NCI-H526 (cell line): ENCODE measurements at places on chromosomes 11 and 22.

- peak; percentile 96 for DNase-seq
Observed at GRCh38 chr22:26174280-26174679, 5.0 kb downstream of the SEZ6L start.

DNA sequence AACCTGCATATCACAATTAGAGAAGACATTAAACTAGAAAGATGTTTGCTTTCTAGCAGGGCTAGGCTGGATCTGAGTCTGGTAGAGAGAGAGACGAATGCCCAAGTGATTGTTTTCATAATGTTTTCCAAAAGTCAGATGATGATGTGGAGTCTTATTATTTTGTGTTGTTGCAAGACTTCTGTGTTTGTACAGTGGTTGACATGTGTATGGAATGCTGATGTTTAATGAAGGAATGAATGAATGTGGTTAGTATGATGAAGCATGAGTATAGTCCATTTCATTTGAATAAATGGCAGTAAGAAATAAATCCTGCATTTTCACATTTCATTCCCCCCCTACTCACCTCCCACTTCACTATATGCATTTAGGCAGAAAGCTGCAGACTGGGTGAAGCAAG lies 69.6 kb downstream of the PPP2R1B start:
- no peak for DNase-seq

DNA sequence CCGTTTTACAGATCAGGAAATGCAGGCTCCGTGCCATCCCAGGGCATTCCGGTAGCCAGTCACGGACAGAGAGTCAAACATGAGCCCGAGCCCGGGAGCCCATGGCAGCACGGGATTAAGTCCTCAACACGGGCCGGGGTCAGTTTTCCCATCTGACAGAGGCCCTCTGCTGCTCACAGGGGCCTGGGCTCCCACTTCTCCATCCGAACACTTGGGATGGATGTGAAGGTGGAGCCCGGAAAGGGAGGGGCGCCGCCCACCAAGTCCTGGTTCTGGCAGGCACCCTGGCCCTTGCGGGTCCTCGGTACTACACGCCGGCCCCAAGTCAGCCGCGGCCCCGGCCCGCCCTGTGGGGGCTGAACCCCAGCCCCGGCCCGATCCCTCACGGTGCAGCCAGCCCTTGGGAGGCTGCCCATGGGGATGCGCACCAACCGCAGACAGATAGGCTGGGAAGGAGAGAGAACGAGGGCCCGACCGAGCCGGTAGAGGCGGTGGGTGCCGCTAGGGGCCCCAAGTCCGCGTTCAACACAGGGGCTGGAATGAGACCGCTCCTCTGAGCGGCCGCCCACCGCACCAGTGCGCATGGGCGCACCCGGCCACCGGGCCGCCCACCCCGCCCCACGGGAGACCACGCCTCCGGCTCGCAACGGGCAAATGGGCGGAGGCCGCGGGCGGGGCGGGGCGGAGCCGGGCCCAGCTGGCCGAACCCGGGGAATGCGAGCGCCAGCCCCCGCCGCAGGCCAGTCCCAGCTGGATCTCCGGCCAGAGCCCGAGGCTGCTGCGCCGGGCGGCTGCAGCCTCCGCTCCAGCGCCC lies at the start of gene CAPN5:
TSS of gene CAPN5 (plus strand) at position 743 of the 814 bp plus-strand sequence. CDS start 17,916 bp downstream, outside the sequence.
- DNase-seq, result peak; percentile 97

DNA sequence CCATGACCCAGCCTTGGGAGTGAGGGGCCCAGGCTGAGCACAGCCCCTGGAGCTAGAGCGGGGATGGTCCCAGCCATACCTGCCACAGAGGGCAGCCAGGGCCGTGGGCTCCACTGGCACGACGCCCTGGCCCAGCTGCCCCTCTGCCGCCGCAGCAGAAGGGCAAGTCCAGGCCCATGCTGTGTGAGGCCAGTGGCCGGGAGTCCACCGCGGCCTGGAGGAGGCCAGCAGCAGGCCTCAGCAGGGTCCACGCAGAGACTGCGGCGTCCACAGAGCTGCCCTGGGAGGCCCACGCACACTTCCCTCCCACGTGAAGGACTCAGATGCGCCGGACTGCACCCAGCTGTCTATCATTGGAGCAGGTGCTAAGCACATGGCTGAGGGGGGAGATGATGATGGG lies 23.5 kb downstream of the MOB2 start:
- no peak for DNase-seq

DNA sequence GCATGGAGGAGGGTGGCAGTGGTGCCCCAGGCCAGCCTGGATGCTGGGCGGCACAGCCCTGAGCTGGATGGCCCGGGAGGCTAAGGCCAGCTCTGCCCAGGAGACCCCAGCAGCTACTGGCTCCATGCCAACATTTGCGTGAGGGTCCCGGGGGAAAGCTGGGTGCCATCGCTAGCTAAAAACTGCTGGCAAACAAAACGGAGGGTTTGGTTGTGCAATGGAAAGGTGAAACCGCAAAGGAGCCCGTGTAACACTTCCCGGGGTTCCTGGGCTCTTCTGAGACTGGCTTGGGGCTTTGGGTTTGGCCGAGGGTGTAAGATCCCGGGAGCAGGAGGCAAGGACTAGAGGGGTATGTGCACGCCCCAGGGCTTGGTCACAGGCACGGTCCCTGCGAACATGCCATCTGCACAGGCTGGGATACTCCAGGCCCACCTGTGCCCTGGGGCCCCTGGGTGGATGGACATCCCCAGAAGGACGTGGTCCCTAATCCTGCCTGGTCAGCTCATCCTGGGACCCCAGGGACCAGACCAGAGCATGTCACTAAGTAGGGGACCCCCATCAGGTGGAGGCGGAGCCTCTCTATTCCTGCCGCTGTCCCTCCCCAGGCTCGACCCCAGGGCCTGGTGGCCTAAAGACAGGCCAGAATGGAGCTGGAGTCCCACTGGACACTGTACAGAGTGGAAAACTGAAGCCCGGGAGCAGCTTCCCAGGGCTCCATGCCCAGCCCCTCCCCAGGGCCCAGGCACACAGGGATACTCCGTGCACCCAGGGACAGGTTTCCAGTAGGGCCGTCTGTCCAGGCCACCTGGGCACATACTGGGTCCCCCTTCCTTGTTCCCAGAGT lies 44.6 kb downstream of the IGF2 start:
- DNase-seq, result no peak

- DNase-seq, result no peak
Observed at GRCh38 chr11:12214751-12215150, 104.4 kb downstream of the MICAL2 start.

DNA sequence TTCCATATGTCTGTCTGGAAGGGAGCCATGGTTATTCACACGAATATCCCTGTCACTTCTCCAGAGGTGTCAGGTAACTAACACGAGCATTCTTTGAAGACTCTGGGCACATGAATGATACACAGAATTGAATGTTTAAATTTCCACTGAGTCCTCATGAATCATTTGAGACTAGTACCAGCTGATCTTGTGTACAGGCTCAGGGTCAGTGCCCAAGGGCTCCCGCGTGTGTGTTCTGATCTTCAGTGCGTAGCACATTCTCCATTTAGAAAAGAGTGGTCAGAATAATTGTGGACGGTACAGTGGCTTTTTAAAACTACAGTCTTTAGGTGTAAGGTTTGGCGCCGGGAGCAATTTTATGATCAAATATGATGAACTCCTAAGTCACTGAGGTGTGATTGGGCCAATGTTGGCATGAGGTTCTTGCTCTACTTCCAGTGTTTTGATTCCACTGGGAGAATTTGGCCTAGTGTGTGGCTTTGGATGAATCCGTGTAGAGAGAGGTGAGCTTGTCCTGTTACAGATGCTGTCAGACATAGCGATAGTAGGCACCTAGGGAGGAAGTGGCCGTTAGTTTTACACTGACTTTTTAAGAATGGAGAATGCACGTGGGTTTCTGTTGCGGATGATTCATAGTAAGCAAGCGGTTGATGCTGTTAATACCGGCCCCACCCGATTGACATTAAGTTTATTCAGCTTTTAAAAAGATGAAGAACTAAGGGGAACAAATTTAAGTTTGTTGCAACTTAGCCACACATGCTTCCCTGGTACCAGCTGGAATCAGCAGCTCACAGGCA lies 22.2 kb downstream of the NUP50 start:
- no peak for DNase-seq

DNA sequence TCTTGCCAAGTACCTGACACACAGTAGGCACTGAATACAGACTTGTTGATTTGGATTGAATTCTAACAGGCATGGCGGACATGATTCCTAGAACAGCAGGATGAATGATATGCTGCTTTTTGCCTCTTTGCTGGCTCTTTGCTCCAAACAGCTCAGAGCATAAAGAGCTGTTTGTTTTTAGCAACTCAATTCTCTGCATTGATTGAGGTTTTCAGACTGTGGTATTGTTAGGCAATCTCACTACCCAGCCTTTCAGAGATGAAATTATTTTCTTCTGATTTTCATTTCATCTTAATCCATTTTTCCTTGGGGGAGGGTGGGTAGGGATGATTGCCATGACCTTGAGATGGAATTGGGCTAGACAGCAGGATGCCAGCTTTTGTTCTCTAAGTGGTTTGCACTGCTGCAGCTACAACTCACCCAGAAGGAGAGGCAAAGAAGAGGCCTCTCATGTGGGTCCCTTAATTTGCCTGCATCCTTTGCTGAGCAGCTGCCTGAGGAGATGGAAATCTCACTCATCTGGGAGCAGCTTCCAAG lies 20.5 kb downstream of the COA4 start:
- no peak for DNase-seq

DNA sequence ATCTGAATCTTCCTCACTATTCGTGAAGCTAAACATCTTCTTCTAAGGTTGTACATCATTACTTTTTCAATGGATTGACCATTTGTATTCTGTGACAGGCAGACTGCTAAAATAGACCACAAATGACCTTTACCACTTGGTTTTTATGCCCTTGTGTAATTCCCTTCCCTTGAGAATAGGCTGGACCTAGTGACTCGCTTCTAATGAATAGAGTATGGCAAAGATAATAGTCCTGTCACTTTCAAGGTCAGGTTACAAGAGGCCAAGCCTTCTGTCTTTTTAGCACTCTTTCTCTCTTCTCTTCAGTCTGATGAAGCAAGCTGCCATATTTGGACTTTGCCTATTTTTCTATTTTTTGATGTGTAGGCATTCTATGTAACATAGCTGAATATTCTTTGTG lies 492.9 kb downstream of the SOX6 start:
- DNase-seq, result no peak

DNA sequence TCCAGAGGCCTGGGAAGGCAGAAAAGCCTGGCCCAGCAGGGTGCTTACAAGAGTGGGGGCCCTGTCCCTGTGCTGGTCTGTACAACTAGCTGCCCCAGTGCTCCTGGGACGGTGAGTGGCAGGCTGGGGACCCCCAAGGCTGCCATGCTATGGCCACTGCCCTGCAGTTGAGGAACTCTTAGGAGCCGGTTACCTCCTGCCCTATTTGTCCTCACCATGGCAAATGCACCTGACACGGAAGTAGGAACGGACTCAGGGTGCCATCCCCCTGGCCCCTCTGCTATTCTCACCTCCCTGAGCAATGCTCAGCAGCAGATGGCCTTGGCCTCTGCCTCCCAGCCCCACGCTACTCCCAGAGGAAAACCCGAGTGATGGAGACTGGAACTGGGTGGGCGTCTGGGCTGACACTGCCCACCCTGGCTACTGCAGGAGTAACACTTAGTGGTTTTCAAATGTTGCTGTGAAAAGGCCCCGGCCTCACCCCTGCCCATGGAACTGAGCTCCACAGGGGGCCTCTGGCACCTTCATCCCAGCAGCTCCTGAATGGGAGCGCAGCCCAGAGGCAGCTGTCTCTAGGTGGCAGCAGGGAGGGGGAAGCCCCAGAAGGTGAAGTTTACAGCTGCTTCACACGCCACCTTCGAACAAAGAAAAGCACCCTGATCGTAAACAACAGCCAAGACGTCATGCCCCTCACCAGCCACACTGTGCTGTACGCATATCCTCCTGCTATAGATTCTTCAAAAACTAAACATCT lies 105.3 kb downstream of the CTTN start:
- DNase-seq, result peak; percentile 36

DNA sequence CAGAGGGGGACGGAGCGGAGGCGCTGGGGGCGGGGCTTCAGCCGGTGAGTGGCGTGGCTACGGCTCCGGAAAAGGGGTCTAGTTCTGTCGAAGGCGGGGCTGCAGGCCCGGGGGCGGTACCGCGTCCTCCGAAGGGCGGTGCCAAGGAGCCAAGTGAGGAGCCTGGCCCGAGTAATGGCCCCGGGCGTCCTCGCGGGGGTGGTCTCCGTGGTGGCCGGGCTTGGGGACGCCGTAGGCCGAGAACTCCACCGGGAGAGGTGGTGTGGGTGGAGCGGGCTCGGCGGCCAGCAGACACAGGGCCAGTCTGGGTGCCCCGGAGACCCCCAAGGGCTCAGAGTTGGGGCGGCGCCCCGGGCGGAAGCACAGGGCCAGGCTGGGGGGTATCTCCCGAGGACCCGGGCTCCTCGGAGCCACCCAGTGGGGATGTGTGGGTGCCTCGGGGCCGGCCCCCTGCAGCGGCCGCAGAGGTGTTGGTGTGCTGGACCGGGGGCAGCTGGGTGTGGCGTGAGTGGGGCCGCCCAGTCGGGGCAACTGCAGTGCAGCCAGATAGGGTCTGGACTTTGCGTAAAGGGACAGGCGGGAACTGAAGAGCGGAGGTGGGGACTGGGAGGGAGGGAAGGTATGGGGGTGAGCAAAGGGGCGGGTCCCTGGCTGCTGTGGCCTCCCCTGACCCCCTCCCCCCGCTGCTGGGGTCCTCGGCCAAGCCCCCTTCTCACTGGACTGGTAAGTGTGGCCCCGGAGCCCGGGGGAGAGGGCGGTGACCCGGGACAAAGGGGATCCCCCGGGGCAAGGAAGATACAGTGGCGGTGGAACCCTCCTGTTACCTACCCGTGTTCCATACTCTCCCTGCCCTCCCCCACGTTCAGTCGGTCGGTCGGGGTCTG lies 838 bp downstream of the FKBP2 start:
- peak; percentile 72 for DNase-seq

GRCh38 chr11:94884376-94884775 lies 89.0 kb downstream of the CWC15 start:
- DNase-seq, result no peak

DNA sequence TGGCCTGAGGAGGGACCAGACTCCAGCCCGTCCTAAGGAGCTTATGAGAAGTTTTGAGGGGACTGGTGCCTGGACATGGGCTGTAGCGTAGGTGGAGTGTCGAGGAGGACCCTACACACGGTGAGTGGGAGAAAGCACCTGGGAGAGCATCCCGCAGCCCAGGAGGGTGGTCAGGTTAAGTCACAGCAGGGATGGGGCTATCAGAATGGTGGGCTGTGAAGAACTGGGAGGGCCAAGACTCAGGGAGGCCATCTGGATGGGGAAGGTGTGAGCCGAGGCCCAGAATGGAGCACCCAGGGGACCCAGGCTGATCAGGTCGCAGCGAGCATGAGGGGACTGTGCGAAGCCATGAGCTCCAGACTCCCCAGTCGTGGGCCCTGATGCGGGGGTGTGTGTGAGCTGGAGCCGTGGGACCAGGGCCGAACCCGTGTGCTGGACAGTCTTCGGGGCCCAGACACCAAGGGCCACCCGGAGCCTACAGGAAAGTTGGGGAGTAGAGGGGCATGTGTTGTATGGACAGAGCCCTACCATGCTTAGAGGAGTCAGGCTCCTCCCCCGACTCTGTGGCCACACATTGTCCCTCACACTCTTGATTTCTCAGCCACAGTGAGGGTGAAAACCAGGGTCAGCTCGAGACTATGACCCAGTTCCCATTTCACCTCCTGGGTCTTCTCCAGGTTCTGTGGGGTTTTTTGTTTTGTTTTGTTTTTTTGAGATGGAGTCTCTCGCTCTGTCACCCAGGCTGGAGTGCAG lies 54.3 kb downstream of the BCR start:
- no peak for DNase-seq

GRCh38 chr22:30755759-30756124 lies 61.1 kb downstream of the OSBP2 start:
- DNase-seq, result no peak
